ENCODE measurements at places on chromosomes 4 and X.

DNA sequence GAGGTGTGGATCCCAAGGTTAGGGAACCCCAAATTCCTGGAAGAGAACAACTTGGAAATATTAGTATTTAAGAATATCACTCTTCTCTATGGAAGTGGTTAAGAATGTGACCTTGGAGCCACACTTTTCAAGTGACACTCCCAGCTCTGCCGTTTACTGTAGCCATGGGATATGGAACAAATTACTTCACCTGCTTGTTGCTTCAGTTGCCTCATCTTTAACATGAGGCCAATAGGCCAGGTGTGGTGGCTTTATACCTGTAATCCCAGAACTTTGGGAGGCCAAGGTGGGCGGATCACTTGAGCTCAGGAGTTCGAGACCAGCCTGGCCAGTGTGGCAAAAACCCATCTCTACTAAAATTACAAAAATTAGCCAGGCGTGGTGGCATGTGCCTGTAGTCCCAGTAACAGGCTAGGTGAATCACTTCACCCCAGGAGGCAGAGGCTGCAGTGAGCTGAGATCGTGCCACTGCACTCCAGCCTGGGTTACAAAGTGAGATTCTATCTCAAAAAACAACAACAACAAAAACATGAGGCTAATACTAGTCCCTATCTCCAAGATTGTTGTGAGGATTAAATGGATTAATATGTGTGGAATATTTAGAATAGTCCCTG, 13.0 kb downstream of the IL13RA1 start:
- DNase-seq: no peak

GRCh38 chr4:186948361-186949242, 224.9 kb upstream of the FAT1 start:
- DNase-seq: no peak

DNA sequence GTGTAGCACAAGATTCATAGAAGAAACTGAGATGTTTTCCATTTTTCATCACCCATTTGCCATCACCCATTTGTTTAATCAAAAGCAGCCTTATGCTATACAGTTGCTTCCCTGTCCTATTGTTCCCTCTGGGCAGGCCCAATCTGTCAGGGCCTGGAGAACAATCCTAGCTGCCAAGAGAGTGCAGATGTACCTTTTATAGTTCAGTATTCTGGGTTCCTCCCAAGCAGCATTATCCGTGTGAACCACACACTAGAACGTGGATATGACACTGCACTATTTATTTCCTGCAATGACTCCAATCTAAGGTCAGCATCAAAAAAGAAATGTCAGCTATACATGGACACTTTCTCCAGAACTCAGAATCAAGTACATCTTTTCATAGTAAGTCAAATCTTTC, 269.0 kb downstream of the ADGRA3 start:
- DNase-seq: no peak

DNA sequence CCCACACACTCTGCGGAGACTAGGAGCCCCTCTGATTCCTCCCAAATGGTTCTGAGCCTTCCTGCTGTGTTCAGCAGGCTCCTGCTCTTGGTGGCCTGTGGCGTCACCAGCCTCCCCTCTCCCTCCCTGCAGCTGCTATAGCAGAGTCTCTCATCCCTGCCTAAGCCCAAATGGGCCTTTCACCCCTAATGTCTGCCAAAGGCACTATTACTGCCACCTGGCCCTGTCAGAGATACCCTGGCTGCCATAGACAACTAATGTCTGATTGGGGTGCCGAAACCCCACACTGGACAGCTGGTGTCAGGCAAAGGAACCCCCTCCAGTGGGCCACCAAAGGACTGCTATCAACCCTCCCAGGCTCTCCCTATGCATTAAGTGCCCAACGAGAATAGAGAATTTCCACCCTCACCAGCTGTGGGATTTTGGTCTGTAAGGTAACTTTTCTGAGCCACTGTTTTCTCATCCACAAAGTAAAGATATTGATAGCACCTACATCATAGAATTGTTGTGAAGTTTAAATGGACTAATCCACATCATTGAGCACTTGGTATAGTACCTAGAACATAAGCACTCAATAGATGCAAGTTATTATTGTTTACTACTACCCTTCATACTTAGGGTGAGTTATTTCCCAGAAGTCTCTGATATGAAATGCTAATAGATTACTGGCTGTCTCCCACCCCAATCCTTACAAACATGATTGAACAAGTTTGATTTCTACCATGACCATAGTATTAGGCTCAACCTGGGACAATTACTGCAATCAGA, 421.3 kb downstream of the MID1IP1 start:
- DNase-seq: no peak

DNA sequence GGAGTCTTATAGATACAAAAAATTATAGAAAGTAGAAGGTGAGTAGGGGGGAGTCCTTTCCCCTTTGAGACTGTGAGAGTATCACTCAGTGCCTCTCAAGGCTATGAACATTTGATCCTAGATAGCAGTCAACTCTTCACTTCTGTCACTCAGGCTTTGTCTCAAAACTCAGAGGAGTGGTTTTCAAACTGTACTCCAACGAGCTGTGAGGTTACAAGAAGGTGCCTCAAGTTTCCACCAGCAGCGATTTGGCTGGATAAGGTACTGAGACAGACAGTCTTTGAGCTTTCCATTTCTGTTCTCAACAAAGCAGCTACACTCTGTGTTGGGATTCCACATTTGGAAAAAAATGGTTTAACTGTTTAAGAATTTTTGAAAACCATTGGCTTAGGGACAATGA, 48.0 kb upstream of the NDST3 start:
- no peak for DNase-seq

DNA sequence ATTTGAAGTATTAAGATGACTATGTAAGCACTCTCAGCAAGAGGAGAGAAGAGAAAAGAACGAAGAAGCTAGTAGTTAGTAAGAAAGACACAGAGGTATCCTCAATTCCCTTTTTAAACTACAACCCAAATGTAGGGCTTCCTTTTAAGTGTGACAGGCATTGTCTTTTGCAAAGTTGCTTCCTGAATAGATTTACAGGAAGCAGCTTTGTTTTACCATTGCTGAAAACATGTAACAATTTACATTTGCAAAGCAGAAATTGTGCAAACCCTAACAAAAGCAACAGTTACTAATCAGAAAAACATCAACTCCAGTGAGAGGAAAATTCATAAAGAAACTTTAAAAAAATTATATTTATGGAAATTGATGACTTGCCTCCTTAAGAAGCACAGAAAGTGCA, 96.4 kb downstream of the FAM13A start:
- no peak for DNase-seq

DNA sequence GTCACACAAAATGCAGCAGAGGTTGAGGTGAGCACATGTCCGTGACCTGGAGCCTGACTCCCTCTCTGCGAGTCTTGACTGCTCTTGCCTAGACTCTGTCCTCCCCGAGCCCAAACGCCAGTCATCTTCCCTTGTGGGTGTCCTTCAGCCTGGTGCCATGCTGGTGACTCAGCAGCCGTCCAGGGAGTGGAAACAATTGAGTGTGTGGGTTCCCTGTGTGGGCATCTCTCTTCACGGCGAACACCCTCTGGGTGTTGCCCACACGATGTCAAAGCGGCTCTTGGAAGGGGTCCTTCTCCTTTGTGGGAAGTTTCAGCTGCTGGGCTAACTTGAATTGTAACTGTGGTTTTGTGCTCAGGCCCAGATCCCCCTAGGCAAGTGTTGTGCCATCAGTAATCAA, 17.5 kb upstream of the MSANTD1 start:
- DNase-seq: no peak

DNA sequence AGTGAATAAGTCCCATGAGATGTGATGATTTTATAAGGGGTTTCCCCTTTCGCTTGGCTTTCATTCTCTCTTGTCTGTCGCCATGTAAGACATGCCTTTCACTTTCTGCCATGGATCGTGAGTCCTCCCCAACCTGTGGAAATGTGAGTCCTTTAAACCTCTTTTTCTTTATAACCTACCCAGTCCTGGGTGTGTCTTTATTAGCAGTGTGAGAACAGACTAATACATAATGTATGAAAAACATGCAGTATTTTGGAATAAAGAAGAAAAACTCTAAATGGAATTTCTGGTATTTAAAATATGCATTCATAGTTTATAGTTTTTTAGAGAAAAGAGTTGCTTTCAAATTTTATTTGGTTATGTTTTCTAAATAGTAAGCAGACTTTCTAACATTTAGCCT, 360.7 kb downstream of the PCDH7 start:
- DNase-seq: no peak

DNA sequence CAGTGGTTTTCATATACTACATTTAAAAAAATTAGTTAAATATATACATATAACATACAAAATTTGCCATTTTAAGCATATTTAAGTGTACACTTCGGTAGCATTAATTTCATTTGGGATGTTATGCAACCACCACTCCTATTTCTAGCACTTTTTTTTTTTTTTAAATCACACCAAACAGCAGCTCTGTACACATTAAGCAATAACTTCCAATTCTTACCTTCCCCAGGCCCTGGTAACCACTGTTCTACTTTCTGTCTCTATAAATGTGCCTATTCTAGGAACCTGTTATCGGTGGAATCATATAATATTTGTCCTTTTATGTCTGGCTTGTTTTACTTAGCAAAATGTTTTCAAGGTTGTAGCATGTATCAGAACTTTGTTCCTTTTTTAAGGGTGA, 39.1 kb downstream of the TMEM164 start:
- DNase-seq: no peak

DNA sequence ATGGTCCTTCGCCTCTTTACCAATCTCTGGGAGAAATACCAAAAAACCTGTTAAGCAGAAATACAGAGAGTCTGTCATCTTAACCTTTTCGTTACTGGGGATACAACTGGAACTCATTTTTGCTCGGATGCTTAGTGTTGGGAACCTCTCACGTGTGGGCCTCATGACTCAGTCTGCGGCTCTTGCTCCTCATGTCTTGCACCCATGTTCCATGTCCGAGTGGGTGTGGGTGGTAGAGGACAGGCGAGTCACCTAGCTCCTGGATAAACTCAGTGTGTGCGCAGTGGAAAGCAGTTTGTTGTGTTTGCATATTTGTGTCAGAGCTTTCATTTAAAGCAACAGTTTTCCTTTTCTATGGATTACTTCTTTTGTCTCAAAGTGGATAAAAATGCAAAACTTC, 70.6 kb downstream of the TNIP2 start:
- no peak for DNase-seq

GRCh38 chr4:17578482-17578891, 1.5 kb downstream of the LAP3 start:
- DNase-seq: no peak

GRCh38 chr4:173013232-173013930, 155.2 kb upstream of the GALNT7 start:
- DNase-seq: no peak

DNA sequence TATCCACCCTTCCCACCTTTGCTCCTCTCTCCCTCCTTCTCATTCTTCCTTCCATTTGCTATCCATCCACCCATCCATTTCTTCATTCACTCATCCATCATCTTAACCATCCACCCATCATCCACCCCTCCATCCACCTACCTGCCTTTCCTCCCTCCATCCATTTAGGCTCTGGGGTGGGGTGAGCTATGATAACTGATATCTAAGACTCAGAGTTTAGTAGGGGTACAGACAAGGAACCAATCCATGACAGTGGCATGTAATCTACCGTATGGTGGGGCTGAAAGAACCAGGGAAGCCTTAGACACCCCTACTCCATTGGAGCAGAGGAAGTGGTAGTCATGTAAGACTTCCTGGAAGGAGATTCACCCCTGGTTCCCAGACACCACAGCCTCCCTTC, 23.2 kb downstream of the PSAPL1 start:
- DNase-seq: no peak

DNA sequence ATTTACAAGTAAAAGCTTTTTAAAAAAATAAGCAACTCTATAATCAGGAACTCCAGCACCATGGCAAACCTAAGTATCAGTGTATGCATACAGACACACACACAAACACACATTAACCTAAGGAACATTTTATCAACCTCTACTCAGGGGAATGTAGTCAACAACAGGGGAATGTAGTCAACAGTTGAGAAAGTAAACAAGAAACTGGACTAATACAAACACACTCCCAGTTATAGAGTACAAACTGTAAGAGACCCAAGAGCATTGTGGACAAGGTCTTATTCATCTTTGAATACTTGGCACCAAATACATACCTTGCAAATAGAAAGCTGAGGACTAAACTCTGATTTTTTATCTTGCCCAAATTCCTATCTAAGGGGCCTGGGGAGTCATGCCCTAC, 36.2 kb downstream of the PAPSS1 start:
- no peak for DNase-seq

- no peak for DNase-seq
Measured at GRCh38 chrX:120672841-120673530, 43.1 kb upstream of the C1GALT1C1 start.

GRCh38 chr4:7828793-7829301, 110.8 kb downstream of the AFAP1 start:
- DNase-seq: no peak

GRCh38 chr4:150875367-150875766, 139.7 kb downstream of the LRBA start:
- no peak for DNase-seq

DNA sequence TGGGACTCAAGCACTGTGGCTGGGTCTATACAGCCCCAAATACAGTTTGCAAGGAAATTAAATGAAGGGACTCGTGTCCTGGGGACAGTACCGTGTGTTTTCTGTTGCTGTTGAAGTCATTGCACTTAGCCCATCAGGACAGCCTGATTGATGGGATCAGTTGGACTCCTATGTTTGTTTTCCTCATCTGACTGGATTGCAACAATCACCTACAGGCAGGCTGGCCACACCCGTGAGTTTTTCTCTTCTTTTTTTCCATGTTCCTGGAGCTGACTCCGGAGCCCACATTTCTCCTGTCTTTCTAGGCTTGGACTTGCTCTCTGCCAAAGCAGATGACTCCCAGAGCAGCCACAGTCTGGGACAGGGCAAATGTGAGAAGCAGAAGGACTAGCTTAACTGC, 38.1 kb downstream of the RTL9 start:
- no peak for DNase-seq

DNA sequence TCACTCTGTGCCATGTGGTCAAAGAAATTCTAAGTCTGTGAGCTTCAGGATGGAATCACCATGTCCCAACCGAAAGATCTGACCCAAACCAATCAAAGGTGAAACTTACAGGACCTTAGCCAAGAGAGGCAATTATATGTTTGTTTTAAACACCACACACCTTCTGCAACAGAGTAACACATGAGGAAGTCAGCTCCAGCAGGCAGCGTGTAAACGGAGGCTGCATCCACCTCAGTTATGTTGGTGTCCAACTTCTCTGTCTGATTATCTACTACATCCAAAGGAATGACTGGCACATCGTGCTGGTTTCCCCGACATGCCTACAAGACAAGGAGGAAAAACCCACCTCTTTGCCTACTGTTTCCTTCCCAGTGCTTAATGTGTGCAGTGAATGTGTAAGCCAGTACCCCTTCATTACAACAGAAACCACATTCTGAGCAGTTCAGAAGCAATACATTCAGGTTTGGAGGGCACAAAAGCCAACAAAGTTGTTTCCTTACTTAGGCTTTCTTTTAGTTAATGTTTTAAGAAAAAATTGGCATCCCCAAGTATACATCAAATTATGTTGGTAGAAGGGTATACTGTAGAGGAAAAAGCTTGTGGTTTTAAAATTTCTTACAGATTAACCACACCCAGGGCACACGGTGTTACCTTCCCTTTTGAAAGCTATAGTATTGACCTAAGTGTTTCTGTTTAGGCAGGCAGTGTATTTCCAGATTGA, 12.4 kb downstream of the CASP6 start:
- no peak for DNase-seq

Measured in stimulated activated CD8-positive, alpha-beta memory T cell treated with anti-CD3 and anti-CD28 coated beads, Interleukin-4, amount 100 ng/mL, for 1 hour (primary cell).